ENCODE measurements at places on chromosomes 4 and X.

GRCh38 chrX:30593440-30594200 lies 16.1 kb upstream of the TASL start:
- no peak for DNase-seq

DNA sequence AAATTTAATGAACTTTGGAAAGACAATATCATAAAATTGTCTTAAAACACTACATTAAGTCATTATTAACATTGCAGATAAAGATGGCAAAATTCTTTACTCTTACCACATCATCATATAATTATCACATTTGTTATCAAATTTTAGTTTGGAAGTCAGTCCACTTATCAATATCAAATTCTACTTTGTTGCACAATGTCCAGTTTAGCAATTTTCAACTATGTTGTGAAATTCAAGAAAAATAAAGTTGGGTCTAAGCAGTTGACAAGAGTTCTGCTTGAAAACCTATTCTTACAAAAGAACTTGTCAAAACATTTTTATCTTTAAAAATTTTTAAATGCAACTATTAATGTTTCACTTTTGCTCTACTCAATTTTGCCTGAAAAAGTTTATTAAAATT lies 44.7 kb upstream of the TET2 start:
- no peak for DNase-seq

DNA sequence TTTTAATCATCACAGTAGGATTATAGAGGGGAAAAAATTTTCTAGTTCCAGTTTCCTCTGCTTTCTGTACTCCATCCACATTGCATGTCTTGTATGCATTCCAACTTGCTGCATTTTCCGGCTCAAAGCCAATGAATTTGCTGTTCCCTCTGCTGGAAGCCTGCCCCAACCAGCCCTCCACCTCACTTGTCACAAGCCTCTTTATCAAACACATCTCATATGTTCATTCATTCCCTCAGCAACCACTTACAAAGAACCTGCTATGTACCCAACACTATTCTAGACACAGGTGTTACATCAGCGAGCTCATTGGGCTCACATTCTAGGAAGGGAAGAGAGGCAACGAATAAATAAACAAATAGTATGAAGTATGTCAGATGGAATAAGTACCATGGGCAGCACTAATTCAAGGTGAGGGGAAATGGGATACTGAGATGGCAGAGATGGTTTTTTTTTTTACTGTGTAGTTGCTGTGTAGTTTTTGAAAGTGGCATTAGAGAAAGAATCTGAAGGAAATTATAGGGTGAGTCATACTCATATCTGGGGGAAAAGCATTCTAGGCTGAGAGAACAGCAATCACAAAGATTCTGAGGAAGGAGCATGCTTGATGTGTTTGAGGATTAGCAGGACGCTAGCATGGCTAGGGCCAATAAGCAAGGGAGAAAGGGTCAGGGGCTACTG lies 332.5 kb downstream of the PDGFC start:
- DNase-seq = no peak

- peak; percentile 26 for DNase-seq
Measured at GRCh38 chr4:24488399-24489164, 95.8 kb downstream of the DHX15 start.

DNA sequence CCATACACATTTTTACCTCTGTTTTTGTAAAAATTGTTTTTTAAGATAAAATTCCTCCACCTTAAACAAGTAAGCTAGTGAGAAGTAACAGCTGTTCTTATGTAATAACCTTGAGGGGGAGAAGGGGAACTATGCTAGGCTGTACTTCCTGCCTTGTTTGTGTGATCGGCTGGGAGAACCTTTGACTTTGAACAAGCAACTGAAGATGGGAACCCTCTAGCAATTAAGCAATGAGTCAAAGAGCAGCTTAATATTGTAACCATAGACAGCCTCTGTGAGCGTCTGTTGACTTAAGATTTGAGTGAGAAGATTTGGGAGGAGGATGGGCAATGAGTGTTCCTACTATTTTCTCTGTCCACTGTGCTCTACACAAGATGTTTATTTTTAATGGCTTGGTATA lies 135.1 kb downstream of the SCLT1 start:
- no peak for DNase-seq

GRCh38 chrX:69299285-69299684 lies 134.0 kb upstream of the PJA1 start:
- DNase-seq = no peak

Data from stimulated activated CD8-positive, alpha-beta memory T cell treated with anti-CD3 and anti-CD28 coated beads, Interleukin-2, amount 100 ng/mL, for 1 hour (primary cell).